ENCODE measurements at places on chromosomes 1 and 21.

DNA sequence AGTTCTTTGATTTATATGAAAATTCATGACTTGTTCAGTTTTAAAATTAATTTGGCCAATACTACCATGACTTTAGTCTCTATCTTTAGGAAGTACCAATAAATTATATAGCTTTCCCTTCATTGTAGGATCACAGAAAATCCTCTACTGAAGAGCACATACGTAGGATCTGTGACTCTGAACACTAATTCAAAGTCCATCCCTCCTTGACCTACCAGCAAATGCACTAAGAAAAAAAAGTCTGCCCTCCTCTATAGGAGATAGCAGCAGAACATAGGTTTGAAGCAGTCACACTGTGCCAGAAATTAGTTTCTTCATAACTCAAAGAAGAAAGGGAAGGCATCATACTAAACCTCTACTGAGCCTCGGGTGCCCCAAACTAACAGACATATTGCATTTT, 16.5 kb downstream of the BRWD1 start:
- DNase-seq, result no peak

GRCh38 chr1:205488074-205488723, 16.3 kb upstream of the CDK18 start:
- peak; percentile 49 for DNase-seq

DNA sequence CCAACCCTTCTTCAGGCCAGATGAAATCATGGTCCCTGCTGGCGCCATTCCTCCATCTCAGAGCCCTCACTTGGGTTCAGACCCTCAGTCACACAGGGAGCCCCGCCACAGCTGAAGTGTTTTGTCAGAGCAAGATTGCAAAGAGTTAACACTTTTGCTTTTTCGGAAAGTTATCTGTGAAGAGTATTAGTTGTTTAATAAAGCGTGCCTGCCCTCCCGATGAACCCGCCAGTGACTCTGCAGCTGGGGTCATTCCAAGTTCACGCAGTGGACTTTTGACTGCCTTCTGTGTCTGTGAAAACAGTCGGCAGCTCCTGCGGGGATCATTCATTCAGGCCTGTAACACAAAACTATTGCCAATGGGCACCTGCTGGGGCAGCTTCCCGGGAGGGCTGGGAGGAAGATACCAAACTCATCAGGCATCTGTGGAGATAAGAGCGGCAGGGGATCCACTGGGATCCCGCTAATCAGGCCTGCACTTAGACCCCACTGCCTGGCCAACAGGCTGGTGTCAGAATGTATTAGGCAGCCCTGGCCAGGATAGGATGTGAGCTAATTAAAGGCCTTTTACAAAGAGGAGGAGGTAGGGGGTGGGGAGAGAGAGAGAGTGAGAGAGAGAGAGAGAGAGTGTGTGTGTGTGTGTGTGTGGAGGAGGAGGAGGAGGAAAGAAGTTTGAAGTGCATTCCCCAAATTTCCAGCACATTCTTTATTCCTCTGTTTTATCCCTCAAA, 184.5 kb downstream of the DHRS3 start:
- peak; percentile 68 for DNase-seq

DNA sequence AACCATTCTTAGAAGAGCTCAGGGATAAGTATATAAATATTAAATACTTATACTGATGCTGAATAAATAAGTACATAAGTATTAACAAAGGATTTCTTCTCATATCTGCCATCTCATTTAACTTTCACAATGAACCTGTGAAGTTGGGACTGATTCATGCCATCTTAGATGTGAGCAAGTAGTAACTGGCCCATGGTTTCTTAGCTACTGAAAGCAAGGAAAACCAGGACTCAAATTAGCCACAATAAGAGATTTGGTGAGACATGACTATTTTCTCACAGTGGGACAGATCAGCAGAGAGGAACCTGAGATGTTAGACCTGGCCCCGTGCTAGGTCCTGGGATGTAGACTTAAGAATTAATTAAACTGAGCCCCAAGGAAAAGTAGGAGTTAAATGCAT, 8.2 kb upstream of the RAB3B start:
- DNase-seq, result no peak

DNA sequence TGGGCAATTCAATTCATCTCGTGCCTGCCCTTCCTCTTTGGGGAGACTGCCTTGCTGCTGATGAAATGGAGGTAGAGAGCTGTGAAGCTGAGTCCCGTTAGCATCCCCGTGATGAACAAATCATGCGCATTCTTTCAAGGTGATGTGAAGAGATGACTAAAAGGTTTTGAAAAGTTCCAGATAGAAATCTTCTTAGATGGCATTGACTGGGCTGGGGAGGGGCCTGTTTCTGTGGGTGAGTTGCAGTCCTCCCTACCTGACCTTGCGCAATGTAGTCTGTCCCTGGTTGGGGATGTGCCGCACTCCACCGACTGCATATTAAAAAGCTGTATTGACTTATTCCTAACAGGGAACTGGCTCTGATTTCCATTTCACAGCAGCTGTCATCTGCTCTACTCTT, 49.6 kb downstream of the ST6GALNAC3 start:
- no peak for DNase-seq

GRCh38 chr21:17818186-17819113, 706 bp downstream of the C21orf91 start:
- peak; percentile 53 for DNase-seq

GRCh38 chr1:192261476-192261875, 55.3 kb upstream of the RGS21 start:
- DNase-seq, result no peak

DNA sequence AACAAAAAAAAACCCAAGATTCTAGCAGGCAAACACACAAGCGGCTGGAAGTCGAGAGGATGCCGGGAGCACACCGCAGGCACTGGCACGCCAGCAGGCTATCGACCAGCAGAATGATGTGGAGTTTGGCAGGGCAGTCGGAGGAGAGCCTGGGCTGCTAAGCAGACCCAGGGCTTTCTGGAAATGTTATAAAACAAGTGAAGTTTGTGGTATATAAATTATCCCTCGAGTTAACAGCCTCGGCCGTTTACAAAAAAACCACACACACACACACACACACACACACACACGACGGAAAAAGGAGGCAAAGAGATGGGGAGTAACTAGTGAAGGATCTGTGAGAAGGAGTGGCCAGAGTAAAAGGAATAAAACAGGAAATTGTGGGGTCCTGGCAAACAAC, 87.2 kb upstream of the IVNS1ABP start:
- DNase-seq, result peak; percentile 58

DNA sequence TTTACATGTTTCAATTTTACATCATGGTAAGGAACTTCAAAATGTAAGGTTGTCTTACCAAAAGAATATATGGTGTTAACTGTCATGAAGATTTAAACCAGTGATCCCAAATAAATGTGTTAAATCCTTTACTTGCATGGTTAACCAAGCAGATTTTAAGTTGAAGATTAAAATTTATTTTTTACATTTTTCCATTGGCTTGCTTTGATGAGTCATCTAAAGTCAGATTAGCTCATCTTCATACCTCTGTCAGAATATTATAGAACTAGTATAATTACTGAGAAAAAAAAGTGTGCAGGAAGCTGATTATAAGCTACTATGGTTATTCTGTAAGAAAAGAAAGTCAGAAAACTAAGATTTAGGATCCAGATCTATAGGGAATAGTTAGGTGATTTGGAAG, 95.3 kb upstream of the DPH5 start:
- DNase-seq, result no peak

GRCh38 chr1:185069202-185069772, 23.9 kb downstream of the RNF2 start:
- no peak for DNase-seq

DNA sequence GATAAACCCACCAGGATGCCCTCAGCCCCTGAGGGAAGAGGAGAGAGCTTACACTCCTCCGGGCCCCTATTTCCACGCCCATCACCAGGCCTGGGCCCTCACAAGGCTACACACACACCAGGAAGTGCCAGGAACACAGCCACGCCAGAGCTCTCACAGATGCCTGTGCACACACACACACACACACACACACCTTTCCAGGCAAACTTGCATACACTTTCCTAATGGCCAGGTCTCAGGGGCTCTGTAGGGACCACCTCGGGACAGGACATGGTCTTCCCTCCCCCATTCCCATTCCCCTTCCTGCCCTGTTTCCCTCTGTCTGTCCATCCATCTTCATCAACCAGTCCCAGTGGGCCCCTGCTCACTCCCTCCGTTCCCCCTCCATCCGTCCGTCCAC, 9.7 kb upstream of the EPHA2 start:
- no peak for DNase-seq

GRCh38 chr1:33086384-33086850, 5.5 kb downstream of the AZIN2 start:
- DNase-seq, result peak; percentile 77

DNA sequence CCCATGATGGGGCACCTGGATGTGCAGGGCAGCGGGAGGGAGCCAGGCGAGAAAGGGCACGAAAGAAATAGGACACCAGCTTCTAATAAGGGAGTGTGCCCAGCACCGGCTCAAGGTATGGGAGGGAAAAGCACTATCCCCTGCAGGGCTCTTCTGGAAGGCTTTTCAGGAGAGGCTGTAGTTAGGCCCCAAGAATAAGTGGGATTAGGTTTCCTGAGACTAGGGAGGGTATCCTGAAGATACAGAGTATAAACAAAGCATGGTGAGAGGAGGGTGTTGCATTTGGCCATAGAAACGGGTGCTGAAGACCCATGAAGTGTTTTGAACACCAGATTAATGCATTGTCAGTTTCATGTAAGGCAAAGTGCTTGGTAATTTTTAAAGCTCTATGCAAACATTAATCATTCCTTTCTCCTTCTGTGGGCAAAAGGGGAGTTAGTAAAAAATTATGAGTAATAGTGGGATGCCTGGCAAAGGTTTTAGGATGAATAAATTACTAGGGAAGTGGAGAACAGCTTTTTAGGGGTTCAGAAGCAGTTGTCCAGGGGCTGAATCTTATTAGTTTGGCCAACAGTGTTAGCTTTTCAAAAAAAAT, 74.0 kb downstream of the SYT6 start:
- no peak for DNase-seq

GRCh38 chr1:11443043-11443442, 35.9 kb upstream of the DISP3 start:
- DNase-seq, result no peak

Data from left ventricle myocardium superior (tissue), 1 donor.